SK-N-DZ (cell line): ENCODE measurements at places on chromosomes 1 and 21.

DNA sequence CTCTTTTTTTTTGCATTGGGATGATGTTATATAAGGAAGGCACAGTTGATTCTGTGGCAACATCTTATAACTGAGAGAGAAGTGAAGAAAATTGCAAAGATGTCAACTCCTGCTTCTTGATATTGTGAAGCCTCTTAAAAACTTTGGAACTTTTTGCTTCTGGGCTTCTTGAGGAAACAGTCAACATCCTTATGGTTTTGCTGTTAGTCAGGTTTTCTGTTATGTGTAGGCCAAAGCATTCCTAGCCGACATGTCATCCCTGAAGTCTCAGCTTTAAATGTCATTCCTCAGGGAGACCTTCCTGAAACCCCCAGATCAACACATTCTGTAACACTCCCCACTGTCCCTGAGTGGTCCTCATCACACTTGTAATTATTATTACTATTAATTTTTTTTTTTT is 12.6 kb downstream of the FALEC start:
- no peak for DNase-seq

DNA sequence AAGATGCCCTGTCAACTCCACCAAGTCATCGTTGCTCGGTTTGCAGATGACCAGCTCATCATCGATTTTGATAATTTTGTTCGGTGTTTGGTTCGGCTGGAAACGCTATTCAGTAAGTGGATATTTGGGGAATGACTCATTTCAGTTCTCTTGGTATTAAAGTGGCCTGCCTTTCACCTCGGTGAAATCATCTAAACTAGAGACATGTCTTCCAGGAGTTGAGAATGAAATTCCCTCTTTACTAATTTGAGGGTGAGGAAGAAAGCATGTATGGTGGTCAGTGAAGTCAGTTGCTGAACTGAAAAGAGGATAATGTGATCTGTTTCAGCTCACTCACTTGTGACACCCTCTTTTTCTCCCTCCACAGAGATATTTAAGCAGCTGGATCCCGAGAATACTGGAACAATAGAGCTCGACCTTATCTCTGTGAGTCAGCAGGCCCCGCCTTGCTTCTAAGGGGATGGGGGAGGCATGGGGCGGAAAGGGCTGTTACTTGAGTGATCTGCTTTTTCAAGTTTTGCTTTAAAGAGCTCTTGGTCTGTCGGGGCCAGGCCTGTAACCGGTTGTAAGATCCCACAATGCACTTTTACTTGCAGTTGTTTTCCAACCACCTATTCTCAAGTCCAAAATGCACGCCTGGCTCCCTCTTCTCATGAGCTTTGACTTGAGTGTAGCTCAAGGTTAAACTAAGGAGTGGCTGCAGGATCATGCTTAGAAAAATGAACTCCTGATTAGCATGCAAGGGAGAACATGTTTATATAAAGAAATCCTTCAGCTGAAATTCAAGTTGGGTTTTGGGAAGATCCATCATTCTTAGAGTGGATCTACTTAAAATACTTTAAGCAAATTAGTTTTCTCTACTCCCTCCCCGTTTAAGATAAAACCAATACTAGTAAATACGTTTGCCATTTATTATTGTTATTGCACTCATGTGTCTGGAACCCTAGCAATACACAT is 59.8 kb downstream of the CAPN2 start:
- no peak for DNase-seq

- DNase-seq, result no peak
Measured at GRCh38 chr1:86975993-86976550, 61.6 kb downstream of the HS2ST1 start.

GRCh38 chr1:203103216-203103615 is 17.4 kb upstream of the MYOG start:
- DNase-seq, result no peak

DNA sequence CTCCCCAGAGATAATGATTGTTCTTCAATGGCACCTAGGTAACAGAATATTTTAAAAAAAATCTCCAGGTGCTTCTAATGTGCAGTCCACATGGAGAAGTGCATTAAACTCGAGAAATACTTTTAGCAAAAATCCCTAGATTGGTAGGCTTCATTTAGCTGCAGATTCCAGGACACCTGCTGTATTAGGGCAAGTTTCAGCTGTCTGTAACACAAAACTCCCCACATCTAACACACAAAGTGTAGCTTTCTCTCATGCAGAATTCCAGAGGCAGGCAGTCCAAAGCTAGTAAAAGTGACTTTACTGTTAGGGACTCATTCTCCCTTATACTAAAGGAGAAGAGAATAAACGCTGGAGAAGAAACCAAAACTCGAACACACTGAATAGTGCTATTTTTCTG is 1414.3 kb upstream of the B3GALT2 start:
- DNase-seq, result no peak
